AG10803 (cell line): ENCODE measurements at places on chromosomes 3 and 15.

DNA sequence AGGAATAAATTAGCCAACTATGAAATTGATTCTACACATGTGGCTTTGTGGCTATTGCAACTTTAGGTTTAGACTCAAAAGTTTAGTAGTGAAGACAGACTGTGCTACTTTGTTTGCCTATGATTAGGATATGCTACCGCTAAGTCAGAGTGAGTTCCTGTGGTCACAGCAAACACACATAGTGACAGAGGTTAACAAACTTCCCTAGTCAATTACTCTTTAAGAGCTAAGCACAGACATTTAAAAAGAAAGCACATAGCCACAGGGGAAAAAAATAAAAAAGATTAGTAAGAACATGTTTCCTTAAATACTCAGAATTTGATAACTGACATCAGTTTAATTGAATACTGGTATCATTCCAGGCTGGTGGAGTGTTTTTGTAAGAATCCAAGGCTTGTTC lies 207.1 kb downstream of the GBE1 start:
- peak; percentile 51 for DNase-seq

GRCh38 chr3:10508619-10509260 lies 3.4 kb upstream of the ATP2B2 start:
- no peak for DNase-seq

DNA sequence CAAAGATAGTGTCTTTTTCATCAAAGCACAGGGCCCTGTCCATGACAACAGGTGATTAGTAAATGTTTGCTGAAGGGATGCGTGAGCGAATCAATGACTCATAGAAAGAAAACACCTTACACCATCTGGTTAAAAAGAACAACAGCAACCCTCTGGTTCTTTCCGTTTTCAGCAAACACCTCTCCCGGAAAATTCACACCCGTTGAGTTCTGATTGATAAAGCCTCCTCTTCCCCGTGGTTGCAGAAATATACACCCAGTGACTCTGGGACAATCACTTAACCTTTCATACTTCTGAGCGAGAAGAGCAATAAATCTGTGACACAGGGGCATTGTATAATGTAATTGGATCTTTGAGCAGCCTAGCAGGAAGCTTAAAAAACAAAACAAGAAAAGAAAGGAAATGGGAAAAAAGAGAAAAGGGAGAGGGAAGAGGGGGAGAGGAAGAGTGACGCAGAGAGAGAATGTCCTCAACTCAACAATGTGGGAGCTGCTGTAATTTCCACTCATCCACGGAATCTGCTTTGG lies 37.6 kb downstream of the ADAMTS9 start:
- no peak for DNase-seq

- peak; percentile 98 for DNase-seq
Observed at GRCh38 chr15:39680868-39681267, 100.0 kb downstream of the THBS1 start.

DNA sequence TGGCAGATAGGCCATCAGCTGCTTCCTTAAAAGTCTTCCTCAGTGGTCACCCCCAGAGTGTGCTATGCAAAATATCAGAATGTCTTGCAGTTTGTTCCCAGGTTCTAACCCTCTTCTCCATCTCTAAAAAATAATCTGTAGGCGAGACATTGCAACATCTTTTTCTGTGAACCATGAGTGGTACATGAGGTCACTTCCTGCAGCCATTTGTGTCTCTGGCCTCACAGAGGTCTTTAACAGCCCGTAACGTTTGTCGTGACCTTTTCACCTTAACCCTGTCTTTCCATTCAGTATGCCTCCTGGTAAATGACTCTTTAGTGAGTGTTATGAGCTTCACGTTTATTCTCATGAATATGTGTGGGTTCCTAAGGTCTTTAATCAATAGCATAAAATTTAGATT lies 145.4 kb downstream of the KLHL25 start:
- DNase-seq: peak; percentile 73

- DNase-seq: no peak
Observed at GRCh38 chr3:67515778-67516177, 138.6 kb downstream of the SUCLG2 start.

- peak; percentile 76 for DNase-seq
Observed at GRCh38 chr3:122564155-122564912, at the start of the genes DTX3L and PARP9. TSS of gene DTX3L (plus strand) at chr3:122564338. CDS start at chr3:122564427, 89 bp downstream. TSS of gene PARP9 (minus strand) at chr3:122564300. CDS start at chr3:122559620, 4,680 bp downstream.

- no peak for DNase-seq
Observed at GRCh38 chr15:44045217-44045616, 149.9 kb downstream of the FRMD5 start.

DNA sequence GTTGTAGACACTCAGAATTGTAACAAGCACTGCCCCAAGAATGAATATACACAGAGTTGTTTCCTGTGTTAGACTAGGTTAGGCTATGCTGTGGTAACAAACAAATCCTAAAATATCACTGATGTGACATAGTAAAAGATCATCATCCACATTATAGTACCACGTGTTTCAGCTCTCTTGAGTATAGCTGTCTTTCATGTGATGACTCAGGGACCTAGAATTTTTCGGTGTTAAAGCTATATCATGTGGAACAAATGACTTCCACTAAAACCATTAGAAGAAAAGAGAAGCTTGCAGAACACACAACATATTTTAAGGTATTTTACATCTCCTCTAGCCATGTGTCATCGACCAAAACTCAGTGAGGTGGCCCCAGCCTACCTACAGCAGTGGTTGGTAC lies 307.9 kb upstream of the RBMS3 start:
- peak; percentile 13 for DNase-seq

DNA sequence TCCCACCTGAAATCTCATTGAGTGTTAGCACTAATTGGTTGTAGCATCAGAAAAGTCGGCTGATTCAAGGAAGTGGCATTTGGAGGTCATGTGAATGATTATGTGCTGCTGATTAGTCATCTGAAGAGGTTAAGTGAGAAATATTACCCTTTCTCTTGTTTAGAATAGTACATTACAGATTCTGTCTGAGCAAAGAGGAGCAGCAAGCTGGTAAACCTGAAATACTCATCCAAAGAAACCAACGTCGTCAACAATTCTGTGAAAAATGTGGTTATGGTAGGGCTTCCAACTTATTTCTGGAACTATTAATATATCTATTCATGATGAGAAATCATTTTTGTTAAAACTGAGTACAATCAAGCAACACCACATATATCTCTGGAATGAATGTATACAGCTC lies 1024.9 kb downstream of the TUSC7 start:
- peak; percentile 32 for DNase-seq

- DNase-seq: no peak
Observed at GRCh38 chr15:96959501-96959900, 629.0 kb downstream of the NR2F2 start.

GRCh38 chr3:79297245-79297960 lies 470.4 kb downstream of the ROBO1 start:
- peak; percentile 90 for DNase-seq

DNA sequence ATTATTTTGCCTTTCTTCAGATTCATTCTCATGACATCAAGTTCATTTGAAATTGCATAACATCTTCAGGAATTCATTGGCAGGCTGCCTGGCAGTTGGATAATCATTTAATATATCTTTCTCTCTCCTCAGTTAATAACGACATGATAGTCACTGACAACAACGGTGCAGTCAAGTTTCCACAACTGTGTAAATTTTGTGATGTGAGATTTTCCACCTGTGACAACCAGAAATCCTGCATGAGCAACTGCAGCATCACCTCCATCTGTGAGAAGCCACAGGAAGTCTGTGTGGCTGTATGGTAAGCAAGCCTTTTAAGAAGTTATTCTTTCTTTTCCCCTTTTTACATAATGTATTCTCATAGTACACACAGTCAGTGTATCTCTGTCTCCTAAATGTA lies 38.2 kb downstream of the TGFBR2 start:
- DNase-seq: peak; percentile 85

- peak; percentile 76 for DNase-seq
Observed at GRCh38 chr15:67185621-67186225, 68.7 kb downstream of the AAGAB start.

DNA sequence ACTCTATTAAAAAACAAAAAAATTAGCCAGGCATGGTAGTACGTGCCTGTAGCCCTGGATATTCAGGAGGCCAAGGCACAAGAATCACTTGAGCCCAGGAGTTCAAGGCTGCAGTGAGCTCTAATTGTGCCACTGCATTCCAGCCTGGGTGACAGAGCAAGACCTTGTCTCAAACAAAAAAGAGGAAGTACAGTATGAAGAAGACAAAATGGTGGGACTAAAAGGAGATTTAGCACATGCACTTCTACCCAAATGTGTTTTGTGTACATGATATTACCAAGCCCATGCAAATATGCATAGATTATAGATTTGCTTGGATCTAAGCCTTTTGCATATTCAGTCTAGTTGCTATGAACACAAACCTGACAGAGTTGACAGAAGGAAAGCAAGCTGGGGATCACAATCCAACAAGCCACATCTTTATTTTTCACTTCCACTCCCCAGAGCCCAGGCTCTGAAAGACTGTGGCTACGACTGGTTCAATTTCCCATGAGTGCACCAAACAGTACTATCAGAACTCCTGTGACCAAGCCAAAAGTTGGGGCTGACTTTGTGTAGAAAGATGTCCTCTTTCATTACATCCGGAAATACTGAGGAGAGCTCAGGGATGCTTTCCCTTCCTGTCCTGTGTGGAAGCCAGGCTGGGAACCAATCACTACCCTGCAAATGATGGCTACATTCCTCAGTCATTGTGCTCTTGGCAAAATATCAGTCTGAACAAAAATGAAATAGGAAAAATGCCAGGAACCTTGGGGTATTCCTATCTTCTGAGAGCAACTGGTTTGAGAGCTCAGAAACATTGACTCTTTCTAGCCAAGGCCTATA lies 49.4 kb downstream of the TGM4 start:
- DNase-seq: peak; percentile 70

GRCh38 chr3:156720826-156721225 lies 46.4 kb downstream of the TIPARP start:
- DNase-seq: no peak

DNA sequence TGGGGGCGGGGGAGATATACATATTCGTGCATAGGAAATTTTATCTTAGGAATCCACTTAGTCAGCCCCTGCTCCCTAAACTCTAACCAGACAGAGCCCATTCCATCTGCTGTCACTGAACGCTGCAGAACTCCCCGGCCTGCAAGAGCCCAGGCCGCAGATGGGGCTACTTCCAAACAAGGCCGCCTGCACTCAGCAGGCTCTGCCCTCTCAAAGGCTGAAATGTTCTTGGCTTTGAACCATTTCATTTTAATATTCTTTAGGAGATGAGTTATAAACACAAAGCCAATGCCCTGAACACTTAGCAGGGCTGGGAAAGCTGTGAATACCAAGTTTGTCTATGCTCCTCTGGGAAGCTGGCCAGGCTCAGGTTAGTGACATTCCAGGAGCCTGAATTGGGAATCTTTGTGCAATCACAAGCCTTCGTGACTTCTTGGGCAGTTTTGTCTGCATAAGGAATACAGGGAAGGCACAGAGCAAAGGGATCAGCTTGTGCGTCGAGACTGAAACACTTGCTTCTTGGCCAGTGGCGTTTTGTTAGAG lies 65.0 kb downstream of the SYNM start:
- peak; percentile 61 for DNase-seq
